ENCODE measurements at places on chromosomes 16 and 17.

DNA sequence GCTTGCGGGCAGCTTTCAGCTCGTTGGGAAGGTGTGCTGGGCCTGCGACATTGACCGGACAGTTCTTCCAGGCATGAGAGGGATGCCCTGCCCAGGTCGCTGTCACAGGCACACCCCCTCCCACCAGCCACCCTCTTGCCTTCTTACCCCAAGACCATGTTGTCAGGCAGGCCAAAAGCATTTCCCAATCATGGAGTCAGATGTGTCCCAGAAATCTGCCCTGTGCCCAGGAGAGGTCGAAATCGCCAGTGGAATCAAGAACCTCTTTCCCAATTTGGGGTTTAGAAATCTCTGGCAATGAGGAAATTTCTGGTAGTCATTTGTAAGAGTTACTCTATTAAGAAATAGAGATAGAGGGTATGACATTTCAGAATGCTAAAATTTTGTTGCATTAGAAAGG lies 177.1 kb downstream of the RAB11FIP4 start:
- H3K4me3 ChIP-seq = no peak overlapping the region
- no peaks in the 10 kb centered on the region for H3K27me3 ChIP-seq
- no peak for DNase-seq
- H3K4me1 ChIP-seq = no peaks in the 10 kb centered on the region
- no peak overlapping the region for H3K27ac ChIP-seq

- H3K27me3 ChIP-seq = no peaks in the 10 kb centered on the region
- H3K27ac ChIP-seq = no peak overlapping the region
- H3K4me3 ChIP-seq = no peak overlapping the region
- DNase-seq = no peak
- H3K36me3 ChIP-seq = no peaks in the 10 kb centered on the region
These were observed 69.9 kb upstream of the CDH5 start for GRCh38 chr16:66296591-66296990.

DNA sequence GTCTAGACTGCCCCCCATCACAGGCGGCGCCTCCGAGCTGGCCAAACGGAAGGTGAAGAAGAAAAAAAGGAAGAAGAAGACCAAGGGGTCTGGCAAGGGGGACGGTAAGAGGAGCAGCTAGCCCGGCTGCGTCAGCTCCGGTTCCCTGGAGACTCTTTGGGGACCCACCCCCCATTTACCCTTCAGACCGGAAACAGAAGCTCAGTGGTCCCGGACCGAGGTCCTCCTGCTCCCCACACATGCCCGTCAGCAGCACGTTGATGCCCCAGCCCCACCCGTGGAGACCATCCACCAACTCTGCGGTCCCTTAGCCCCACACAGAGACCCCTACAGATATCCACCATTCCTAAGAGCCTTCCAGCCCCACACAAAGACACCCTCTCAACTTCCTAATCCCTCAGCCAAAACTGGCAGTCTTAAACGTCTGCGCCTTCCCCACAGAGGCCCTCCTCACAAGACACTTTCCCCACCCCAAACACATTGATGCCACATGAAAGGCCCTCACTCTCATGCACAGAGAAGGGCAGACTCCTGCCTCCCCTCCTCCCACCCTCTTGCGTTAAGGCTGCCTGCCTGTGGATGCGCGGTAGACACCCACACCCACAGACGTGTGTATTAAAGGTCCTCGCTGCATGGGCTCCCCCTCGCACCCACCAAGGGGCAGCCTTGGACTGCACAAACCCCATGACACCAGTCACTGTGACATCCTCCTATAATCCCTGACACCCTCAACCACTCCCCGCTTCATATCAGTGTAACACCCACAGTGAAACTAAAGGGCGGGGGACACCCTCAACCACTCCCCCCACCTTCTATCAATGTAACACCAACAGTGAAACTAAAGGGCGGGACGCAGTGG lies 58.2 kb upstream of the RPH3AL start:
- peak; percentile 81 for DNase-seq
- peaks cover 62% of the 10 kb centered on the region for H3K4me1 ChIP-seq
- H3K27me3 ChIP-seq = peaks cover 2% of the 10 kb centered on the region
- H3K36me3 ChIP-seq = peaks cover 31% of the 10 kb centered on the region
- peak overlapping the region; percentile 82 for H3K27ac ChIP-seq

GRCh38 chr17:33888455-33888854 lies 366.6 kb upstream of the CCL2 start:
- no peaks in the 10 kb centered on the region for H3K4me1 ChIP-seq
- peaks cover 9% of the 10 kb centered on the region for H3K27me3 ChIP-seq
- H3K4me3 ChIP-seq = no peak overlapping the region
- H3K36me3 ChIP-seq = no peaks in the 10 kb centered on the region
- no peak overlapping the region for H3K27ac ChIP-seq

DNA sequence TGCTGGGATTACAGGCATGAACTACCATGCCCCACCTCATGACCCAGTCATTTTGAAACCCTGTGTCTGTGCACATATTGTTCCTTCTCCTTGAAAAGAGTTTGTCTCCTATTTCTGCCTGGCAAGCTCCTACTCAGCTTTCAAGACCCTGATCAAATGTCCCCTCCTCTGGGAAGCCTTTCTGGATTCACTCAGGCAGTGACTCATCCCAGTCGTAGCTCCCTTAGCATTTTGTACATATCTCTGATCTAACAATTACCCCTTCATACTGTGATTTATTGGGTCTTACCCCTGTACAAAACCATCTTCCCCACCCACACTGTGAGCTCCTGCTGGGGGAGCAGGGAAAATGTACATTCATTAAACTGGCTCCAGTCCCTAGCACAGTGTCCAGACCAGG lies 18.1 kb upstream of the ABCC12 start:
- H3K4me1 ChIP-seq = no peaks in the 10 kb centered on the region
- no peak overlapping the region for H3K27ac ChIP-seq
- no peak overlapping the region for H3K4me3 ChIP-seq
- no peaks in the 10 kb centered on the region for H3K36me3 ChIP-seq
- H3K27me3 ChIP-seq = no peaks in the 10 kb centered on the region

- H3K4me3 ChIP-seq = no peak overlapping the region
- peaks cover 5% of the 10 kb centered on the region for H3K4me1 ChIP-seq
- no peaks in the 10 kb centered on the region for H3K27me3 ChIP-seq
- H3K27ac ChIP-seq = no peak overlapping the region
- no peak for DNase-seq
These were observed 185.4 kb upstream of the RPL38 start for GRCh38 chr17:74018115-74018514.

GRCh38 chr16:58655215-58655596 lies 25.6 kb upstream of the CNOT1 start:
- H3K4me1 ChIP-seq = no peaks in the 10 kb centered on the region
- H3K36me3 ChIP-seq = no peaks in the 10 kb centered on the region
- H3K4me3 ChIP-seq = no peak overlapping the region
- DNase-seq = no peak
- H3K27me3 ChIP-seq = peaks cover 3% of the 10 kb centered on the region
- no peak overlapping the region for H3K27ac ChIP-seq

DNA sequence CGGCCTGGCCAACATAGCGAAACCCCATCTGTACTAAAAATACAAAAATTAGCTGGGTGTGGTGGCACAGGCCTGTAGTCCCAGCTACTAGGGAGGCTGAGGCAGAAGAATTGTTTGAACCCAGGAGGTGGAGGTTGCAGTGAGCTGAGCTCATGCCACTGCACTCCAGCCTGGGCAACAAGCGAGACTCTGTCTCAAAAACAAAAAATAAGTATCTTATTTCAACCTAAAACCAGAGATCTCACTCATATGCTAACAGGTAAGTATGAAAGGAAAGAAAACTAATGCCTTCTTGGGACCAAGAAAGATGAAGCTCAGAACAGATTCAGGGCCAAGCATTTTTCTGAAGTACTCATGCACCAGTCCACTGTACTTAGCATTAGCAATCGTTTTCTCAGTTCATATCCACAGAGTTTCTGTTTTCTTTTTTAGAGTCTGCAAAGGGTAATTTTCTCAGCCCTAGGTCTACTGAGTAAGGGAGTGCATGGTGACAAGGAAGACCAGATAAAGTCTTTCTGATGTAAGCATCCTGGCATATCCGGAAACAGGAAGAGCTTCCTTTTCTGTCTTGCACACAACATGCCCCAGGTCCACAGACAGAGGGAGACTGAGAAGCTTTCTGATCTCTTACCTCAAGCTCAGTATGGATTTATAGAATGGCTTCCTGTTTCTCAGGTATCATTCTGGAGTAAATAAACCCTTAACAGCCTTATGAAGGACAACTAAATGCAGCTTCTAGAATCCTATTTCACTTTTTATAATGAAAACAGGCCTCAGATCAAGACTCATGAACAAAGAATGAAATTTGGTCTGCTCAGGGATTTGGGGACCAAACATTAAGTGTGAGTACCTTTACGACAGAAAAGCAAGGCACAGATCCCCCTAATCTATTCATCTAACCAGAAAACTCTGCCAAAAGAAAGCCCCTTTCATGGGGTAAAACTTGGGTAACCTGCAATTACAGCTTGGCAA lies 38.7 kb upstream of the FOXJ1 start:
- peak overlapping the region; percentile 89 for H3K27ac ChIP-seq
- peaks cover 10% of the 10 kb centered on the region for H3K36me3 ChIP-seq
- H3K4me3 ChIP-seq = peak overlapping the region; percentile 58
- H3K27me3 ChIP-seq = no peaks in the 10 kb centered on the region
- peak; percentile 61 for DNase-seq
- H3K4me1 ChIP-seq = peaks cover 55% of the 10 kb centered on the region

DNA sequence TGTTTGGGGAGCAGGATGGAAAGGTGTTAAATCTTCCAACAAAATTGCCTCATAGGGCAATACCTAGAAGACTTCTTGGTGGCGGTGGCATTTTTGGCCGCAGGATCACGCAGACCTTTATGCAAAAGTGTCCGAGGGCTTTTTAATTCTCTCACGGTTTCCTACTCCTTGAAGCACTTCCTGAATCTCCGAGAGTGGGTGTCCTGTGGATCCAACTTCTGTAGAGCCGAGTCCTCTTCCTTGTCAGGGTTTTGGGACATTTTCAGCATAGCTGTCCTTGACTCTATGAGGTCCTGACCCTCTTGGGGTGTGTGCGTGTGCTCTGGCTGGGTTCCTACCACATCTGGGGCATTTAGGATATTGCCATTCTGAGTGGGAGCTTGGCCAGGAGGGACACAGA lies 31.7 kb downstream of the IL21R start:
- H3K4me1 ChIP-seq = peaks cover 38% of the 10 kb centered on the region
- DNase-seq = no peak
- no peak overlapping the region for H3K4me3 ChIP-seq
- peak overlapping the region; percentile 51 for H3K27ac ChIP-seq
- no peaks in the 10 kb centered on the region for H3K27me3 ChIP-seq

DNA sequence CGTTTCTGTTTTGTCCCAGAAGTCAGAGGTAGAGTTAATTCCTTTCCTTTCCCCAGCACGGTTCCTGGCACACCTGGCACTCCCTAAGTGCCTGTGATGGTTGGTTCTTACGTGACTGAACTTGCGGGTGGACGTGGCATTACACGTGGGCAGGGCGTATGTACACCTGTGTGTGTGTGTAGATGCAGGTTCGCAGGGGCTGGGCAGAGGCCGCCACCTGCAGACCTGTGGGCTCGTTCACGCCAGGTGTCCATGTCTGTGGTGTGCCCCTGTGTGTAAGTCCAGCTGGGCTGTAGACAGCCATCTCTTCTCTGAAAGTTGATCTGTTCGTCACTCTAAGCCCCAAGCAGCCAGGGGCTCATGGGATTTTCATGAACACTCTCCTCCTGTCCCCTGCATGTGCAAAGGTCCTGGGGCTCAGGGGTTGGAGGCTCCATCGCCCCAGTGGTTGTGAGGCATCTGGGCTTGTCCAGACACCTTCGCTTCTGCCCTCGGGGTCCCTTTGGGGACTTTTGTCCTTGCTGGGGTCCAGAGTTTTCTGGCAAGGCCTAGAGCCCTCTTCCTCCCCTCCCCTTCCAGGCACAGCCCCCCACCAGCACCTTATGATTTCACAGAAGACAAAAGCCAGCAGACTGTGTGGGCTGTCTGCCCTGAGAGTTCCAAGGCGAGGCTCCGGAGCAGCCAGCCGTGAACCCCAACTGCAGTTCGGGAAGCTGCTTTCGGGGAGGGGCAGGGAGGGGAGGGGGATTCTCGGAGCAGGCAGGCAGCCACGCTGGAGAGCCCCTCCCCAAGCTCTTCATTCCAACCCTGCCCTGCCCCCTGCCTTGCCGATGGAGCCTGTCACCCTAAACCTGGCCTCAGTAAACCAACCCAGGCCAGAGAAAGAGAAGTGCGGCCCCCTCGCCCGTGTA lies 5.4 kb upstream of the FSCN2 start:
- peaks cover 3% of the 10 kb centered on the region for H3K27me3 ChIP-seq
- DNase-seq = no peak
- H3K36me3 ChIP-seq = no peaks in the 10 kb centered on the region
- no peak overlapping the region for H3K4me3 ChIP-seq
- H3K27ac ChIP-seq = no peak overlapping the region

- no peak overlapping the region for H3K4me3 ChIP-seq
- H3K4me1 ChIP-seq = peaks cover 8% of the 10 kb centered on the region
- H3K36me3 ChIP-seq = peaks cover 13% of the 10 kb centered on the region
These were observed 4.3 kb upstream of the CYBA start for GRCh38 chr16:88655053-88655732.

- H3K27ac ChIP-seq = no peak overlapping the region
- no peak for DNase-seq
- no peak overlapping the region for H3K4me3 ChIP-seq
- H3K36me3 ChIP-seq = no peaks in the 10 kb centered on the region
These were observed 10.7 kb upstream of the CIITA start for GRCh38 chr16:10865991-10866966.

- H3K27me3 ChIP-seq = no peaks in the 10 kb centered on the region
- no peak overlapping the region for H3K4me3 ChIP-seq
- no peak overlapping the region for H3K27ac ChIP-seq
- no peaks in the 10 kb centered on the region for H3K4me1 ChIP-seq
These were observed 36.4 kb downstream of the EFCAB5 start for GRCh38 chr17:29977836-29978235.

- DNase-seq = no peak
- H3K27me3 ChIP-seq = no peaks in the 10 kb centered on the region
- H3K4me3 ChIP-seq = no peak overlapping the region
- H3K36me3 ChIP-seq = peaks cover 38% of the 10 kb centered on the region
- peak overlapping the region; percentile 53 for H3K27ac ChIP-seq
These were observed 22.5 kb downstream of the SLC38A10 start for GRCh38 chr17:81272616-81273015.

DNA sequence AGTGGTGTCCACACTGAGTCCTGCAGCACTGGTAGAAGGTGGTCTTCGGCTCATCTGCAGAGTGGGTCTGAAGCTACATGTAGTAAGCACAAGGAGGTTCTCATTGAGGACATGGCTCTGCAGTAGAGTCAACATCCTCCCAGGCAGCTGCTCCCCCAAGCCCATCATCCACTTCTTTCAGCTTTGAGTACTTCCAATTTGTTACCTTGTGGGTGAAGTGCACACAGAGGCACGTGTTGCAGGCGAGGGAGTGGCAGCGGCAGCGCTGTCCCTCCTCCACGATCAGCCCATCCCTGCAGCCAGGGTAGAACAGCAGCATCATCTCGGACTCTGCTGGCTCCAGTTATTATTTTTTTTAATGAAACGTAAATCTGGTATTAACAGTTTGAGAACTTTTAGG lies 1.8 kb upstream of the SSTR2 start:
- peaks cover 33% of the 10 kb centered on the region for H3K4me1 ChIP-seq
- H3K27ac ChIP-seq = no peak overlapping the region
- no peak for DNase-seq
- H3K36me3 ChIP-seq = no peaks in the 10 kb centered on the region
- H3K27me3 ChIP-seq = peaks cover 63% of the 10 kb centered on the region

- no peaks in the 10 kb centered on the region for H3K36me3 ChIP-seq
- no peak overlapping the region for H3K4me3 ChIP-seq
- H3K27me3 ChIP-seq = peaks cover 5% of the 10 kb centered on the region
- no peaks in the 10 kb centered on the region for H3K4me1 ChIP-seq
These were observed 79.9 kb upstream of the CBX4 start for GRCh38 chr17:79919164-79919585.

GRCh38 chr17:49487183-49487582 lies 7.9 kb upstream of the NGFR start:
- peaks cover 4% of the 10 kb centered on the region for H3K4me1 ChIP-seq
- H3K27ac ChIP-seq = no peak overlapping the region
- H3K4me3 ChIP-seq = no peak overlapping the region
